CD4-positive, alpha-beta T cell treated with Interleukin-1 beta for 1 hour (primary cell): ENCODE measurements at places on chromosomes 16 and 17.
A peak's percentile ranks its signal among the peaks of the same experiment; 100 is the strongest.

DNA sequence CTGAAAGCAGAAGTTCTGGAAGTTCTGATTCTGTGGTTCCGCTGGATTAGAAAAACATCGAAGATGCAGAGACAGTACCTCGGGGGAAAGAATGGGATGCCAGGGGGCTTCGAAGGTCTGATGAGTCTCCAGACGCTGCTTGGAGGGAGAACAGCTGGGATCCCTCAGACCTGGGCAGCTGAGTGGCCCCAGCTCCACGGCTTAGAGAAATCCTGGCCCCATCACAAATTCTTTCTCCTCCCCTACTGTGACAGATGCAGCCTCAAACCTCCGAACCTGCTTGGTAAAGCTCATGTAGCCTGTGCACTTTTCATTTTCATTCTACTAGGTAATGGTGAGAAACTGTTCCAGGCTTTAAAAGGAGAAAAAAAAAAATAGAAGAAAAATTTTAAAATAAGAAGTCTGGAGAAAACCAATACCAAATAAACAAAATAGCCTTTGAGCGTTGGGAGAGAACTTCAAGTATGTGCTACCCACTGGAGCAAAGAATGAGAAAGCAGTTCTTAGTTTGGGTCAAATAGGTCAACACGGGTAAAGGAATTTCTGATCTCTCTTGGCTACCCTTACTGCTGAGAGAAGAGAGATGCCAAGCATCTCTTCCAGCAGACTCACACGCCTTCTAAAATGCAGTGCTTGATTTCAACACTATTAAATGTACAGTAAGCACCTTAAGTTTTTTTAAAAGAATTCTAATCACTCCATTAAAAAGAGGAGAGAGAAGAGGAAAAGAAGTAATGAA is 19.9 kb downstream of the MAF start:
- no peak for DNase-seq

- no peak for DNase-seq
These were observed 82.3 kb downstream of the SDR42E1 start for GRCh38 chr16:81928975-81929374.

- DNase-seq = no peak
These were observed 32.2 kb downstream of the BAHCC1 start for GRCh38 chr17:81427173-81428120.

DNA sequence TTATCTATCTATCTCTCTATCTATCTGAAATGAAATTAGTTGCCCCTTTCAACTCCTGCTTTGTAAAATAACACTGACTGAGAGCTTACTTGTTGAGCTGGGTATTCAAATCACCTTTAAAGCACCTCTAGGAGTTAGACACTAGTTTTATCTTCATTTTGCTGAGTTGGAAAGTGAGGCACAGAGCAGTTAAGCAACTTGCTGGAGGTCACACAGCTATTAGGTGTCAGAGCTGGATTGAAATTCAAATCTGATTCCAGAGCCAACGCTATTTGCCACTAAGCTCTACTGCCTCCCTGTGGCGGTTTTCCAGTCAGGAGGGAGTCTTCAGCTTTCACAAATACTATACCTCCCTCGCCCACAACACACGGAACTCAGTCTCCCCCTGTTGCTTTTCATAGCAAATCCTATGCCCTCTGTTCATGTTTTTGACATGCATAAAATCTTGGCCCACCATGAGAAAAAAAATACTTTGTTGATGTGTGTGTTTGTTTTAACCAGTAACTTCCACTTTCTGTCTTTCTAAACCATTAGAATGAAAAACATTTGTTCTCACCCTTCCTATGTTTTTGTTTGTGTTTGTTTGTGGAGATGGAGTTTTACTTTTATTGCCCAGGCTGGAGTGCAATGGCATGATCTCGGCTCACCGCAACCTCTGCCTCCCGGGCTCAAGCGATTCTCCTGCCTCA is 74.8 kb upstream of the SMURF2 start:
- peak; percentile 50 for DNase-seq

DNA sequence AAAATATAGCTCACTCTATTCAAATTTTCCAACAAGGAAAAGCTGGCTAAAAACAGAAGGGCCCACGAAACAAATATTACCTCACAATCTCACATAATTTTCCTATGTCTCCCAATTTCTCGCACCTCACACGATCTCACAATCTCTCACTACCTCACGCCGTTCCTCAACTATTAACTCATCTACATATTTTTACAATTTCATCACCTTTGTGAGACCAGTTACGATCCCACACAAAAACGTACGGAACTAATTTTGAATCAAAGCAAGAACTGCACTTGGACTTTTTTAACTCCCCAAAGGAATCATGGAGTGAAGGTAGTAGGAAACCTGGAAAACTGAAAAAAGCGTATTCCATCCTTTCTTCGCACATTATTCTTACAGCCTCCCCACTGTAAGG is 1.1 kb downstream of the CBX1 start:
- no peak for DNase-seq

- no peak for DNase-seq
These were observed 44.9 kb upstream of the KDM6B start for GRCh38 chr17:7789131-7789530.

DNA sequence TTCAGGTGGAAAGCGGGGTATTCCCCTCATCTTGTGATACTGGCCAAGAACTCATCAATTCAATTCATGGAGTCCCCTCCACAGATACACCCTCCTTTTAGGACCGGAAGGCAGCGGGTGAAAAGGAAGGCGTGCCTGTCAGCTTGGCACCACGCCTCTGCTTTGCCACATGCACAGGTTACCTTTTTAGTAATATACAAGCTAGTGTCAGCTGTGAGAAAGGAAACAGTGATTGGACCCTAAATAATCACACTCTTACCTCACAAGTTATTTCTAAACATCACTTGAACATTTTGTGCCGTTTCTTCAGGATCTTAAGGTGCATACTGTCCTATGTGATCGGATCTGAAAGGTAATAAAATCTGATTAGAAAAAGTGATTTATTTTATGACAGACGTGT is 15.7 kb downstream of the ZDHHC7 start:
- DNase-seq = no peak

DNA sequence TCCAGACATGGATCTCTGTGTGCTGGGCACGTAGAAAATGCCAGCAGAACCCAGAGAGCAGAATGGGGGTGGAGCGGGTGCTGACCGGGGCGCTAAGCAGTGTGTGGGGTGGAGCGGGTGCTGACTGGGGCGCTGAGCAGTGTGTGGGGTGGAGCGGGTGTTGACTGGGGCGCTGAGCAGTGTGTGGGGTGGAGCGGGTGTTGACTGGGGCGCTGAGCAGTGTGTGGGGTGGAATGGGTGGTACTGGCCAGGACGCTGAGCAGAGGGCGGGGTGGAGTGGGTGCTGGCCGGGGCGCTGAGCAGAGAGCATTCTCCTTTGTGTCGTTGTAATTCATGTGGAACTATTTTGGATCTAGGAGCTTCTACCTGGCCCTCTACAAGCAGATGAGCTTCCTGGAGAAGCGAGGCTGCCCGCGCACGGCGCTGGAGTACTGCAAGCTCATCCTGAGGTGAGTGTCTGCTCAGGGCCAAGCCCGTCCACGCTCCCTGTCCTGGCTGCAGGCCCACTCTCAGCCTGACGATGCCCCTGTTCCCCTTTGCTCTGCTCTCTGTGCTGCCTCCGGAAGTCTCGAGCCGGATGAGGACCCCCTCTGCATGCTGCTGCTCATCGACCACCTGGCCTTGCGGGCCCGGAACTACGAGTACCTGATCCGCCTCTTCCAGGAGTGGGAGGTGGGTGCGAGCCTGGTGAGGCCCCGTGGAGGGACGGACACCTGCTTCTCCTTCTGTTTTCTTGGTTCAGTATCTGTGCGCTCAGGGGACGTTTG is 20.3 kb upstream of the MC1R start:
- no peak for DNase-seq

DNA sequence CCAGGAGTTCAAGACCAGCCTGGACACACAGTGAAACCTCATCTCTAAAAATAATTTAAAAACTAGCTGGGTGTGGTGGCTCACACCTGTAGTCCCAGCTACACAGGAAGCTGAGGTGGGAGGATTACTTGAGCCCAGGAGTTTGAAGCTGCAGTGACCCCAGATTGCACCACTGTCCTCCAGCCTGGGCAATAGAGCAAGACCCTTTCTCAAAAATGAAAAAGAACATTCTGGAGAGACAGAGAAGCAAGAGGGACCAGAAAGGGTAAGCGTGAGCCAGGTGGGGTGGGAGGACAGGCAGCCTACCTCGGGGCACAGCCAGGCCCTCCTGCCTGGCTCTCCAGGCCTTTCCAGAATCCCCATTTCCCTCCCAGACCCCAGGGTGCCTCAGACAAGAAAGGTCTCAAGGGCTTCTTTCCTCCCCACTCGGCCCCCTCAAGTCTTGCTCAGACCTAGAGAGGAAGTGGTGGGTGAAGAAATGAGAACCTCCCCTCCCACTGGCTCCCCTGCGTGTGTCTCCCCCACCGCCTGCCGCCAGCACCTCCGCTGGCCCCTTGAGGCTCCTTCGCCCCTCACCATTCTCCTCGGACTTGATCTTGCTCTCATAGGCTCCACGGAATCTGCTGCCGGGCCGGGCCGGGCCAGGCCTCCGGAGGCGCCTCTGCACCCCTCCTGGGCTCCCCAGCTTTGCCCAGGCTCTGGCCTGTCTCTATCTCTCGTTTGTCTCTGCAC is 503 bp downstream of the C16orf54 start:
- peak; percentile 66 for DNase-seq

GRCh38 chr16:67404740-67405226 is 11.5 kb upstream of the TPPP3 start:
- no peak for DNase-seq
